ENCODE measurements at places on chromosomes 3 and 15.

DNA sequence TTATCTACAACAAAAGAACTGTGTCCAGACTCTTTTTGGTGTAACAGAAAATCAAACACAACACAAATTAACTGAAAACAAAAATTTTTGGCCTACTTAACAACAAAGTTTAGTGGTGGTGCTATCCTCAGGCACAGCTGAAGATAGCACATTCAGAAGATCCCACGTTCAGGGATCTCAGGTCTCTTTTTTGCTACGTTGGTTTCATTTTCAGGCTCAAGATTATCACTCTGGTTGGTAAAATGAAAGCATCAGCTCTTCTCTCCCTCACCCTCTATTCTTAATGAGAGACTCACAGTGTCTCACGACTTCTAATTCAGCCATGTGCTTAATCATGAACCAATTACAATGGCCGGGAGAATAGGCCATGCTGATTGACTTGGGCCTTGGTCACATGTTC lies 146.9 kb upstream of the PTPRG start:
- DNase-seq: no peak

DNA sequence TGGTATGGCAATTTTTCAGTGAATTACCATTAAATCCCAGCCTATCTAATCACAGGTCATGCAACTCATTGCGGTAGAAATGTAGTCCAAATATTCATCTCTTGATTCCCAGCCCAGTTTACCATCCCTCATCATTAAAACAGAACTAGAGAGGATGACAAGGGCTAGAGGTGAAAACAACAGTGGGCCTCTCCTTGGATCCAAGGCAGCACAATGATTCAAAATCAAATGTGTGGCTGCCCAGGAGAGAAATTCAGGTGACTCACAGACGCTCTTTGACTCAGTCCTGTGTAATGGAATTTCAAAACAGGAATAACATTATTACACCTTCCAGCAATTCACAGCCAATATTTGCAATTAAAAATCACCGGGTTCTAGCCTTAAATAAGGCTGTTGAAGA lies 246.5 kb downstream of the TBL1XR1 start:
- no peak for DNase-seq

GRCh38 chr15:77057685-77058084 lies 13.2 kb downstream of the TSPAN3 start:
- no peak for DNase-seq

- DNase-seq: no peak
Measured at GRCh38 chr15:101522621-101523559, 33.4 kb upstream of the PCSK6 start.

- DNase-seq: no peak
Measured at GRCh38 chr3:140854961-140855360, 86.7 kb upstream of the SLC25A36 start.

GRCh38 chr3:40057786-40058185 lies 248.4 kb downstream of the MYRIP start:
- no peak for DNase-seq

DNA sequence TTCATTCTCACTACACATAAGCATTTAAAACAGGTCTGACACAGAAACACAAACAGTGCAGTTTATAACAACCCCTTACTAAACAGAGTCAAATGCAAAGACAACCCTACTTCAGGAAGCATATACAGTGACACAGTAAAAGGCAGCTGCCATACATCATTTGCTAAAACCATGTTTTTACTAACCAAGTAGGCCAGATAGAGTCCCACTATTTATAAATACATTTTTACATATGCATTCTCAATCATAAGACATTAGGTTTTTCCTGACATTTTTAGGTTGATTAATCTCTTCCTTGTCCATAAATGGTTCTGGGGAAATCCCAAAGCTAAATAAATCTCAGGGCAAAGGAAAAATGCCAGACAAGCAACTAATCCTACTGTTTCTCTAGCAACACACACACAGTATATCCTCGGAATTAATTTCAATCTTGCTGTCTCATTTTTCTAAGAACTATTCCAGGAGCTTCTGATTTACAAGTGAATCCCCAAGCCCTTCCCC lies 39.0 kb downstream of the CHAC1 start:
- DNase-seq: no peak

DNA sequence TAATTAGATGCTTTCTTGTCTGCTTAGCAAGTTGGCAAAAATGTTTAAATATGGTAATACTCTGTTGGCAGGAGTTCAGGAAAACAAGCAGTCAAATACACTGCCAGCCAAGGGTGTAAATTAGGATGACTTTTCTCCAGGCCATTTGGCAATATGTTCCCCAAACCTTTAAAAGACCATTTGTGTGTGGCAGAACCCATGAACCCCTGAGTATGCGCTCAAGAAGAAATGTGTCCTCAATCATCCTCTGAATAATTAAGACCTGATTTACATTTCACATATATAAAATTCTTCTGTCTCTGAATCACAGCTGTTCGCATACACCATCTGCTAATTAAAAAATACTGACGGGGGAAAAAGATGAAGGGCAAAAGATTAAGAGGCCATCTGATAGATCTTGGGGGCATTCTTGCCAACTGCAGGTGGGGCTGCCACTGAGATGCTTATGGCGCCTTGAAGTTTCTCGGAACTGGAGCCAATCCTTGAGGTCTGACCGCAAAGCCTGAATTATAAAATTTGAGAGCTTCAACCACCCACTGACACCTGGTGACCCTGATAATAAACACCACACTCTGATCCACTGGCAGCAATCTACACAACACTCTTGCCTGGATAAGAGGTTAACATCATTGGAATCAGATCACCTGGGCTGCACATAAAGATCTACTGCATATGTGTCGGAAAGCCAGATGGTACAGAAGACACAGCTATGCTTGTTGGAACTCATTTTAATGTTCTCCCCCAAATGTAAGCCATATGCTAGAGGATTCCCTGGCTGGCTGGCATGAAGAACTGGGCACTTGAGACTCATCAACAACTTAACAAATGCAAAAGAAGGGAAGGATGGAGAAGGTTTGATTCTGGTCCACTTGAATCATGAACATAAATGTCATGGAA lies 190.6 kb downstream of the OSBPL10 start:
- DNase-seq: no peak

DNA sequence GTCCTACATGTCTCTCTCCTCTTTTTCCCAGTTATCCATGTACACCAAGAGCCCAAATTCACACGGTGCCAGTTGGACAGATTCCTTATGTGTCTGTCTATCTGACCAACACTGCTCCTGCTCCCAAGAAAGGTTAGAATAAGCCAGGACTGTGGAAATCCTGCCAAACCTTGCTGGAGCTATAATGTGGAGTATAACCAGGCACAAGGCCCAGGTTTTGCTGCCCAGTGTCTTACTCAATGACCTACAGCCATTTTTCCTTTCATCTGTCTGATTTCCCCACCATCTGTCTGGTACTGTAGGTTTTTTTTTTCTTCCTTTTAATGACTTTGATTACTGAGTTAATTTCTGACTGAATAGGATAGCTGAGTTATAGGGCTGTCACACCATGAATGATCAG lies 26.5 kb upstream of the MINDY4B start:
- DNase-seq: no peak

- DNase-seq: no peak
Measured at GRCh38 chr3:175778994-175779393, 919.9 kb downstream of the NAALADL2 start.

- no peak for DNase-seq
Measured at GRCh38 chr3:196202516-196202970, 8.7 kb downstream of the ZDHHC19 start.

GRCh38 chr15:29455055-29455454 lies 185.4 kb upstream of the NSMCE3 start:
- DNase-seq: no peak

DNA sequence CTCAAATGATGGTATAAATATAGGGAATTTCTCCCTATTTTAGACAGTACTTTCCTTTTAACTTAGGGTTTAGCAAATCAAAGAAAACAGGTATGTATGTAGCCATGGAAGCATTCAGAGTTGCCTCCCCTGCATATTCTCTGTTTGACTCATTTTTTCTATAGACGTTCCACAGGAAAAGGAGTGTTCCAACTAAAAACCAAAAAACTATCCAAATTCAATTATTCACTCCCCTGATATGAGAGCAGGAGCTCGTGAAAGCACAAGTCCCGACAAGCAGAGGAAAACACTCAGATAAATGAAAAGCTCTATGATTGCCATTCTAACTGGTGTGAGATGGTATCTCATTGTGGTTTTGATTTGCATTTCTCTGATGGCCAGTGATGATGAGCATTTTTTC lies 119.5 kb downstream of the FRMD5 start:
- no peak for DNase-seq
